ENCODE measurements at places on chromosomes 5 and 9.

- DNase-seq, result no peak
These were observed 117.6 kb downstream of the FAM170A start for GRCh38 chr5:119746984-119747383.

GRCh38 chr5:83035373-83036100 lies 41.7 kb downstream of the TMEM167A start:
- DNase-seq, result no peak

DNA sequence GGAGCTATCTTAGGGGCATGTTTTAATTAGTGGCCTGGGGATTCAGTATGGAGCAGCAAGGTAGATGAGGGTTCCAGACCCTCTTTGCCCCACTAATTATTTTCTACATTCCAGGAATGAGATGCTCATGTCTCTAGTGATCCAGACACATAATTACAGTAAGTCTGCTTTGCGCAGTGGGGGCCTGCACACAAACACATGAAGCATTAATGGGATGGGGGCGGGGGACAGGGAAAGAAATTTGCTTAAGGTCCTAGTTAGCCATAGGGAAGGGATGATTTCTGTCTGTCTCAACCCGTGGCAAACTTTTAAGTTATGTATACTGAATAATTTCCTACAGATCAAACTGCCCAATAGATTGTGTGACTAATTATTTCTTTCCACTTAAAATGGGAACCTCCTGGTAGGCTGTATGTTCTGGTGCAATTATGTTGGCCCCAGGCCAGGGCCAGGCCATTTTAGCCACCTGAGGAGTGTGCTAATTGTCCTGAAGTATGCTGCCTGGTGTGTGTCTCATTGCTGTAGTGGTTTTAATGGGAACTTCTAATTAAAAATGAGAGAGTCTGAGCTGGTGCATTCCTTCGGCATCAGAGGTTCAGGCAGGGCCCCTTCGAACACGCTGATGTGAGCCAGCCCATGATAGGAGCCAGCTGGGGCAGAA lies 134.4 kb downstream of the PTTG1 start:
- no peak for DNase-seq

DNA sequence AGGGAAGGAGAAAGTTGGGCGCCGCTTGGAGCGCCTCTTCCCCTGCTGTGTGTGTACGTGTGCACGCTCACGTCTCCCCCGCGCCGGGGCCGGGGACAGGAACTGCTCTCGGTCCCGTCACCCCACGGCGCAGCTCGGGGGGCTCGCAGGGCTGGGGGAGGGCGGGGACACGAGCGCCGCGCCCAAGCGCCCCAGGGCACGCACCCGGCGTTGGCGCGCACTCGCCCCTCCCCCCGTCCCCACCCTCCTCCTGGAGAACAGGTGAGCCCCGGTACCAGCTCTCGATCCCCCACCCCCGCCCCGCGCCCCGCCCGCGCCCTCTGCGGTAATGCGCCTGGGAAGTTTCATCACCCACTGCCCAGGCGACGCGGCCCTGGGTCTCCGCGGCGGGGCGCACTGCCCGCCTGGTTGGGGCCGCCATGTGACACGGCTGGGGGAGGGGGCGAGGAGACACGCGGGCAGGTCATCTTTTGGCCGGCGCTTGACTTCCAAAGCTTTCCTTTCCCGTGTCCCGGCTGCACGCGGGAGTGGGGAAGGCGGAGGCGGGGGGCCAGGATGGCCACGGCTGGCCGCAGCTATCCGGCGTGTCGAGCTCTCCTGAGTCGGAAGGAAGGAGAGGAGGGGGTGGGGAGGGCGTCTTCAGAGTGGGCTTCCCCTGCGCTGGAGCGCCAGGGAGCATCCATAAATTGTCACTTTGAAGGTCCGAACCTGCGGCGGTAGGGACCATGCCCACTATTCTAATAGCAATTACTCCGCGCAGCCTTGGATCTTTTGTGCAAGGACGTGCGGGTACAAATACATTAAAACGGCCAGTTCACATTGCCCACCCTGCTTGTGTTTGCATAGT lies 1.5 kb upstream of the STC2 start:
- no peak for DNase-seq

- DNase-seq, result no peak
These were observed 41.0 kb upstream of the SLC36A1 start for GRCh38 chr5:151406322-151406947.

DNA sequence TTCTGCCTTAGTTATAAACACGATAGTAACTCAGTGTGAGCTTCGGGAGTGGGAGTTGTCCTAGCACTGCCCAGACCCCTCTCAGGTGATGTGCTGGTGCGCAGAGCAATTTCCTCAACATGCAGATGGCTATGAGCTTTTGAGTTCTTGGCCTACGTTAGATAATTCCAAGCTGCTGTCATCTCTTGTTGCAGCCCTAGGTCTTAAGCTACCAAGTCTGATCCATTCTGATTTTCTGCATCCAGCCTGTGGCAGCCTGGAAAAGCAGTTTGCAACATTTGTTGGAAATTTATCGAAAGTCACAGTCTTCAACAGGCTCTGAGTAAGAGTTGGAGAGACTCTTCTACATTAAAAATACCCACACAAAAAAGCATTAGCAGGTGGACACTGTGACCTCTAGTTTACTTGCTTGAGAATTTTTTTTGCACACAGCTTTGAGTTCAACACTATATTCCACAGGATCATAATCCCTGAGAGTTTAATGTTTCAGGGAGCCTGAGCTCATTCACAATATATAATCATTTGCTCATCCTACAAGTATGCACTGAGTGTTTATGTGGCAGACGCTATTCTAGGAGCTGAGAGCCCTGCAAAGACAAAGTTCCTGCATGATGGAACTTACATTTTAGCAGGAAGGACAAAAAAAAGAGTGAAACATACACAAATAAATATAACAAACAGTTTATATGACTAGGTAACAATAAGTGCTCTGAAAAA lies 91.6 kb downstream of the UBE2QL1 start:
- no peak for DNase-seq

- DNase-seq, result peak; percentile 88
These were observed 438 bp downstream of the SOX30 start for GRCh38 chr5:157651623-157652376.

- no peak for DNase-seq
These were observed 239.6 kb upstream of the RIOK2 start for GRCh38 chr5:97422678-97423077.

DNA sequence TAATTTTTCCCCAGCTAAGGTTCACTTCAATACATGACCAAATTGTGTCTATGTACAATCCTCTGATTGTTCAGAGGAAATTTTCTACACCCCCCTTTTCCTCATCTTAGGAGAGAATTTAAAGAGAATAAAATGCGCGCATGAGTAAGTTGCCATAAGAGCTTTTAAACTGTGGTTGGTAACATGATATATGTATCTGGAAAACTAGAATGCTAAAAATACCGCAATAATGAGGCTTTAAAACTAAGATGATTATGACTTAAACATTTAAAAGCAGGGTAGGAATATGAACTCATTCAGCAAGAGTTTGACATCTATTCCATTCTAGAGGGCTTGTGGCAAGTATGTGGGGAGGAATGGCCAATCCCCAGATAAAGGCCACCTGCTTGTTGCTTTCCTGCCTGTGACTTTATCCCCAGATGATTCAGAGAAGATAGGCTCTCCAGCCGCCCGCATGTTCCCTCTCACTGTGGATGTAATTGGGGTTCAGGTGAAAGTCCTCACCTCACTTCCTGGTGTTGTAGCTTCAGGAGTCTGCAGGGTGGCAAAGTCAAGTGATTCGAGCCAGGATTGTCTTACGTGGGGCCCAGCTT lies 26.5 kb upstream of the BASP1 start:
- no peak for DNase-seq

DNA sequence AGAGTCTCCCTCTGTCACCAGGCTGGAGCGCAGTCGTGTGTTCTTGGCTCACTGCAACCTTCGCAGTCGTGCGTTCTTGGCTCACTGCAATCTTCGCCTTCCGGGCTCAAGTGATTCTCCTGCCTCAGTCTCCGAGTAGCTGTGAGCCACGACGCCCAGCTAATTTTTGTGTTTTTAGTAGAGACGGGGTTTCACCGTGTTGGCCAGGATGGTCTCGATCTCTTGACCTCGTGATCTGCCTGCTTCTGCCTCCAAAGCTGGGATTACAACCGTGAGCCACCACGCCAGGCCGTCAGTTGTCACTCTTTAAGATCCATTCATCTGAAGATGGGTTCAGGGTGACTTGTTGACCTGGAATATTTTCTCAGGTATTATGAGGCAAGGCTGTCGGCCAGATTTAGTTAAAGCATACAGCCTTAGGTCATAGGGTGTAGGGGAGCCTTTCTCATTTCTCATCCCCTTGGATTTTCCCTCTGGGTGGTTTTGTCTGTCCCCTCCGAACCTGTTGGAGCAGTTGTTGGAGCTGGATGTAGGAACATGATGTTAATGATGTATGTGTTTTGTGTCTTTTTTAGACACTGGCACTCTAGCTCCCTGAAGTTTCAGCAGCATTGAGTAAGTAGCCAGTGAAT lies 1.6 kb downstream of the SLC22A5 start:
- DNase-seq, result no peak

- DNase-seq, result no peak
These were observed 89.9 kb upstream of the MPDZ start for GRCh38 chr9:13369431-13369830.

DNA sequence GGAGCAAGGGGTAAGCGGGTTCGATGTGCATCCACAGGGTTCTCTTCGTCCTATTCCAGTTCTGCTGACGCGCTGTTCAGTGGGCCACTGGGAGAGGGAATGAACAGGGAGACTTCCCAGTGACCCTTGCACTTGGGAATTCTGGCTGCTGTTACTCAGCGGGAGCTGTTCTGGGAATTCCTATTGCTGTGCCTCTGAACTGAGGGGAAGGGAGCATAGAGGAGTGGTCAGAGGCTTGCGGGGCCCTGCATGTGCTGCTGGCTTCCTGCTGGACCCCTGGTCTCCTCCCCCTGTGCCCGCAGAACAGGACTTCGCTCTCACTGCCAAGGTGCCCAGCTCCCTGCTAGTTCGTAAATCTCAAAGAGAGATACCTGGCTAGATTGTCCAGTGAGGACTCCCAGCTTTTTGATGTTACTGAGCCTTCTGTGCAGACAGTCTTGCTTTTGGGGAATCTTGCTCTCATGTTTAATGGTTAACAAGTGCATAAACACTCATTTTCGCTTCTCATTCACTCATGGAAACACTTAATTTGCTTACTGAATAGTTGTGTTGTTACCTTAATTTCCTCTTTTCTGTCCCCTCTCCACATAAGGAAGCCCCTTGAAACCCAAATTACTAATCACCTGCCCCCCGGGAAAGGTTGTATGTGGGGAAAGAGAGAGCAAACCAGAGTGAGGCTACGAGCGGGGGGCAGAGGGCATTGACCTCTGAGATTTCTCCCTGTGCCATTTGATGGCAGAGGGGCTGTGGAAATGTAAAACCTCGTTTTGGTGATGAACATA lies 5.9 kb downstream of the TRIO start:
- no peak for DNase-seq

DNA sequence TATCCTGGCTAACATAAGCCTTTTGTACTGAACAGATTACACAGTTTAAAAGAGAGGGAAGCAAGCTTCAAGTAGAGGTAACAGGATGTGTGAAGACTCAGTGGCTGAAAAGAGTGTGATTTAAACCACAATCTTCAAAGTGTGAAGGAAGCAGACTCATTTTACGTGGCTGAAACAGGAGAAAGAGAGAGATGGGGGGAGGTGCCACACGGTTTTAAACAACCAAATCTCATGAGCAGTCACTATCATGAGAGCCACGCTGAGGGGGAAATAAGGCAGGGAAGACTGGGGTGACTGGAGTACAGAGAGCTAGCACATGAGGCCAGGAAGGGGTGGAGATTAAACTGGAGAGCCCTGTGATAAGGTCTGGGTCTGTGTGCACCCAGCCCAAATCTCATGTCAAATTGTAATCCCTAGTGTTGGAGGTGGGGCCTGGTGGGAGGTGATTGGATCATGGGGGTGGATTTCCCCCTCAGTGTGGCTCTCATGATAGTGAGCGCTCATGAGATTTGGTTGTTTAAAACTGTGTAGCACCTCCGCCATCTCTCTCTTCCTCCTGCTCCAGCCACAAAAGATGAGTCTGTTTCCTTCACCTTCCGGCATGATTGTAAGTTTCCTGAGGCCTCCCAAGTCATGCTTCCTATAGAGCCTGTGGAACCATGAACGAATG lies 318.6 kb upstream of the CD180 start:
- DNase-seq, result no peak

- DNase-seq, result no peak
These were observed 315.5 kb upstream of the C9orf72 start for GRCh38 chr9:27888661-27889295.

- DNase-seq, result no peak
These were observed 413.3 kb upstream of the IRX1 start for GRCh38 chr5:3182133-3182876.

DNA sequence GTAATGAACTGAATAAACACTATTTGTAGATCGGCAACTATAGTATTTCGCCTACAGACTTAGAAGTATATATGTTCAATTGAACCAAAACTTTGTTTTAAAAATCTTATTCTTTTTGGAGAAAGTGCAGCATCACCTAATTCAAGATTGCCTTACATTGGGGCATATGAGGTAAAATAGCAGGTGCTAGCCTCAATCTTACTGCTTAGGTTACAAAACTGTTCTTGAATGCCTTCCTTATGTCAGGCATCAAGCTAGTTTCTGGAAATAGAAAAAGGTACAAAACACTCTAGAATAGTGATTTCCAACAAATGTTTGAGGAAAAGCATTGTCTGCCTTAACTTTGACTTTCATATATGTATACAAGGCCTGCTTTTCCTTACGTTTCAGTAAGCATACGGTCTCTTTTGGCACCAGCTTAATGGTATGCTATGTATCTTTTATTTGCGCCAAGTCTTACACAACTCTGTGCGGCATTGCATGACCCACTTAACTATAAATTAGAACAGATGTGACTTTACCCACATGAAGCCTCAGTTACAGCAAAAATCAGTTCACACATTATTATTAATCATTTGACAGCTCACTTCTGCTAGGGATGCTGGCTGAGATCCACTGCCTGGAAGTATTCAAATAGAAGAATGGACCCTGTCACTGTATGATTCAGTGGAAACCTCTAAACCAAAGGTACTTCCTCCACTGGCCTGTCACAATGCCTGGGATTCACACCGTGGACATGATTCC lies 174.1 kb downstream of the PRELID2 start:
- no peak for DNase-seq

DNA sequence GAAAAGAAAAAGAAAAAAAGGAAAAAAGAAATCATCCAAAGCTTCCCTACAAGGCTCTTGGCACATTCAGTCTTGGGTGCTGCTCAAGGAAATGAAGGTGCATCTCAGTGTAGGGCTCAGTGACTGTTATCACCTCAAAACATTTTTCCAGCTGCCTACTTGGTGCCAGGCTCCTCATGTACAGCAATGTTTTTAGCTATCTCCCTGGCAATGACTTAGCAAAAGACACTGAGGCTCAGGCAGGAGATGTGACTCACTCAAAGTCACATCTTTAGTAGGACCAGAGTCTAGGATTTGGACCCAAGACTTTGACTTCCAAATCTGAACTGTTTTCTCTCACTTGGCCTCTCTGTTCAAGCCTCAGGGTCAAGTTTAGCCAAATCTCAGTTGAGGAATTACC lies 264.2 kb downstream of the CRB2 start:
- no peak for DNase-seq

GRCh38 chr9:105444130-105444529 lies 3.7 kb upstream of the FSD1L start:
- DNase-seq, result no peak

GRCh38 chr9:22528485-22528884 lies 81.9 kb downstream of the DMRTA1 start:
- DNase-seq, result no peak

GRCh38 chr9:121278477-121279261 lies 10.7 kb downstream of the GSN start:
- peak; percentile 78 for DNase-seq

- no peak for DNase-seq
These were observed 52.5 kb upstream of the RPS23 start for GRCh38 chr5:82330530-82331270.

- DNase-seq, result no peak
These were observed 386.2 kb upstream of the IZUMO3 start for GRCh38 chr9:24931894-24932293.

GRCh38 chr9:908536-909205 lies 67.2 kb downstream of the DMRT1 start:
- no peak for DNase-seq
